ENCODE measurements at places on chromosomes 5 and 9.
A peak's percentile ranks its signal among the peaks of the same experiment; 100 is the strongest.

- no peak for DNase-seq
Measured at GRCh38 chr5:168819004-168819621, 239.9 kb upstream of the PANK3 start.

DNA sequence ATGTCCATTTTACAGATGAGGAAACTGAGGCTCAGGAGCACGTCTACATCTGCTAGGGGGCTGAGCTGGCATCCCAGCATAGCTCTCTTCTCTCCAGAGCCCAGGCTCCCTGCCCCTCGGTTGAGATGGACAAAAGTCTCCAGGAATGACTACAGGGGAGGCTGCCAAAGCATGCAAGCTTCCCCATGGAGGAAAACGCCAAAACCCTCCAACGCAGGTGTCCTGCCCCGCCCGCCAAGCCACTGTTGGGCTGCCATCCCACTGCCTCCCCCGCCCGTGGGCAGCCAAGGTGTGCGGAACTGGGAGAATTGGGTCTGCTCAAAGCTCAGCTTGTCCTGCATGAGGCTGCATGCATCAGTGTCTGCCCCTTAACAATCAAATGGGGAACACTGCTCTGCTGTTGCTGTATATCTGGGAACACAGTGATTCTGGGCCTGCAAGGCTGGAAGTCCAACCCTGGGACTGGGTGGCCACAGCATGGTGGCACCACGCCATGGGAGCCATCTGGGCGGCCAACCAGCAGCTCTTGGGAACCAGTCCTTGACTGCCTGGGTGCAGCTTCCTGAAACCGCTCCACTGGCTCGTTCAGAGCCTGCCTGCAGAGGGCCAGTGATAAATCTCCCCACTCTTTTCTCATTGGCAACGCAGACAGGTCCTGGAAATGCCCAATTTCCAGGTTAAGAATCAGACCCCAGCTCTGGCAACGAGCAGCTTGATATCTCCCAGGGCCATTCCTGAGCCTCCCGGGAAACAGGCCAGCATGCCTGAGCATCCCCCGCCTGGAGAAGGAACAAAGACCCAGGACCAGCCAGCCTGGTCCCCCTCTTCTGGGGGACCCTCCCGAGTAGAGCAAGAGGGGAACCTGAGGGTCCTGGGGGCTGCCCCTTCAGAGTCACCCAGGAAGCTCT, 3.5 kb downstream of the RALGDS start:
- no peak for DNase-seq

DNA sequence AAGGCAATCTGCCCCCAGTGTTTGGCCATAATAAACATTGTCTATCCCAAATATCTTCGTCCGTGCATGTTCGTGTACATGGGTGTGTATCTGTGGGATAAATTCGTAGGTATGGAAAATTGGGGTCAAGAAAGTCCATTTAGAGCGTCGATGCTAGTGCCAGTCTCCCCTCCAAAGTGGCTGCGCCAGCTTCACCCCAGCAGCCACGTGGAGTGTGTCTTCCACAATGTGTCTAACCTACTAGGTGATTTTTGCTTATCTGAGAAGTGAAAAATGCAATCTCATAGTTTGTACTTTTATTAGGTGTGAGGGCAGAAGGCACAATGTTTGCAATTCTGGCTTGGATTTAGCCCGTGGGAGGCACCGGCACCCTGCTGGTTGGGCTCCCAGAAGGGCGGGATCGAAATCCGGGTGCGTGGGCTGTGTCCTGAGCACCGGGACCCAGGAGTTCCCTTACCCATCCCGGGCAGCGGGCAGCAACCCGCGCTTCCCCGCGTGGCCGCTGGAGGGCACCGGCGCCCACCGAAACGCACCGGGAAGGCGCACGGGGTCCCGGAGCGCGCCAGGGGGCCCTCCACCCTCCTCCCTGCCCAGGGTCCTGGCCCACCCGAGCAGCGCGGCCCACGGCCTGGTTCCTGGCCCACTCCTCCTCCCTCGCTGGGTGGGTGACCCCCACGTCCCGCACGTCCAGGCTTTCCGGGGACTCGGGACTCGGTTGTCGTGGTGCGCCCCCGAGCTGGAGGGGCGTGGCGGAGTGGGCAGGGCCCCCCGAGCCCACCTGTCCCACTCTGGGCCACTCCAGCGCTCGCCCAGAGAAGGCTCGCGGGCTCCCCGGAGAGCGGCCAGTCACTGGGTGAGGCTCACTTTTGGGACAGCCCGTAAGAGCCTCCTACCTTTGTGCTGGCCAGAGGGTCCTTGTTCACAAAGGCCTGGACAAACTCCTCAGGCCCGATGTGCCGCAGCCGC, 55.4 kb upstream of the RNF130 start:
- DNase-seq: peak; percentile 91

DNA sequence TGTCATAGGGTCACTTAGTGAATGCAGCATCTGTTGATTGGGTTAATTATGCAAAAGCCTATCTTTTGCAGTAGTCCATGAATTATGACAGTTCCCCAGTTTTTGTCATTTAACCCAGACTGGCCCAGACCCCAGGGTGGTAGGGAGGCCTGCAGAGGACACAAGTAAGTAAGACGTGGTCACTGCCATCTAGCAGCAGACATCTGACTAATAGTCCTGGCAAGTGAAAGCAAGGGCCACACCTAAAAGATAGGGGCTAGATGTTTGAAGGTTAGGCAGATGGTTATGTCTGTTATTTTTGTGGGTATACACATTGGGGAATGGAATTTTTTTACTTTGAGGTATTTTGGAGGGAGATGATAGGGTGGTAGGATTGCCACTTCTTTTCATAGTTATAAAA, 48.0 kb downstream of the RAB14 start:
- no peak for DNase-seq

- DNase-seq: no peak
Measured at GRCh38 chr5:78586251-78586650, 62.3 kb downstream of the LHFPL2 start.

DNA sequence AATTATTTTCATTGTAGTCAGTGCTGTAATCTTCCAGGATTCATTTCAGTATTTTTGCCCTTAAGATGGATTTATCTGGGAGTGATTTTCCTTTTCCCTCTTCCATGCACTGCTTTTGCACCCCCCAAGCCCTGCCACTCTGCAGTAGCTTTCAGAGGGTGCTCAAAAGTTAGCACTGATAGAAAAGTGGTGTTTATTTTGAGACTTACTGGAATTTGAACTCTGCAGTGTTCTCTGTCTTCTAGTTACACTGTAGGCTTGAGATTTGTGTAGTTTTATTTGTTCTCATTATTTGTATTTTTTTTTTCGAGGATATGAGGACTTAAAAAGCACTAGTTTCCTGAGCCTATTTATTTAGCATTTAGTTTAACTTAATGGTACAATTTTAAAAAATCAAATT, 70.5 kb downstream of the HSD17B4 start:
- no peak for DNase-seq

DNA sequence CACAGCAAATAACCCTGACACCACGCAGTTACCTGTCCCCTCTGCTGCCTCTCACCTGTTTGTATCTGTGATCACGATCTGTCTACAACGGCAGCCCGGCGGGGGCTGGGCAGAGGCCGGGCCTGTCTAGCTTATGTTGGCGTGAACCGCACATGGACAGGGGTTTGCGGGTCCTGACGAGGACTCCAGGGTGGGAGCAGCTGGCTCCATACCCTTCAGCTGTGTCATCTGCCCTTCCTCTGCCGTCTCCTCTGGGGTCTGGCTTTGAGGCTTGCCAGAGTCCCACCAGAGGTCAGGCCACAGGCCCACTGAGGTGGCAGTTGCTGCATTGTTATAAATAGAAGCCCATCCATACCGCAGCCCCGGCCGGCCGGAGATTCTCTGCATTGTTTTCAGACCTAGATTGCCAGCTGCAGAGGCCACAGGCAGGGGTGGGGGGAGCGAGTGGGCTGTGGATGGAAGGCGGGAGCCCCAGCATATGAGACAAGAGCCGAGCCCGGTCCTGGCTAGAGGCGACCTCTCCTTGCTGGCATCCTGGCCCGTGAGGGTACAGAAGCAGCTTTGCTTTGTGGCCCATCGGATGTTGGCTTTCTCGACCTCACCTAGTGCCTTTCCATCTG, 37.8 kb downstream of the FAM78A start:
- DNase-seq: no peak

DNA sequence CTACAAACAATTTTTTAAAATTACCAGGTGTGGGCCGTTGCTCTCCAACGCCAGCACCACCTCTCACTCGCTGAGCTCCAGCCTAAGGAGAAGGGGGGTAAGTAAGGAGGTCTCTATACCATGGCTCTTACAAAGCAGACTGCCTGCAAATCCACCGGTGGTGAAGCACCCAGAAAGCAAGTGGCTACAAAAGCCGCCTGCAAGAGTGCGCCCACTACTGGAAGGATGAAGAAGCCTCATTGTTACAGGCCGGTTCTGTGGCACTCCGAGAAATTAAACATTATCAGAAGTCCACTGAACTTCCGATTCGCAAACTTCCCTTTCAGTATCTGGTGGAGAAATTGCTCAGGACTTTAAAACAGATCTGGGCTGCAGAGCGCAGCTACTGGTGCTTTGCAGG, 46.0 kb downstream of the CDO1 start:
- peak; percentile 53 for DNase-seq

DNA sequence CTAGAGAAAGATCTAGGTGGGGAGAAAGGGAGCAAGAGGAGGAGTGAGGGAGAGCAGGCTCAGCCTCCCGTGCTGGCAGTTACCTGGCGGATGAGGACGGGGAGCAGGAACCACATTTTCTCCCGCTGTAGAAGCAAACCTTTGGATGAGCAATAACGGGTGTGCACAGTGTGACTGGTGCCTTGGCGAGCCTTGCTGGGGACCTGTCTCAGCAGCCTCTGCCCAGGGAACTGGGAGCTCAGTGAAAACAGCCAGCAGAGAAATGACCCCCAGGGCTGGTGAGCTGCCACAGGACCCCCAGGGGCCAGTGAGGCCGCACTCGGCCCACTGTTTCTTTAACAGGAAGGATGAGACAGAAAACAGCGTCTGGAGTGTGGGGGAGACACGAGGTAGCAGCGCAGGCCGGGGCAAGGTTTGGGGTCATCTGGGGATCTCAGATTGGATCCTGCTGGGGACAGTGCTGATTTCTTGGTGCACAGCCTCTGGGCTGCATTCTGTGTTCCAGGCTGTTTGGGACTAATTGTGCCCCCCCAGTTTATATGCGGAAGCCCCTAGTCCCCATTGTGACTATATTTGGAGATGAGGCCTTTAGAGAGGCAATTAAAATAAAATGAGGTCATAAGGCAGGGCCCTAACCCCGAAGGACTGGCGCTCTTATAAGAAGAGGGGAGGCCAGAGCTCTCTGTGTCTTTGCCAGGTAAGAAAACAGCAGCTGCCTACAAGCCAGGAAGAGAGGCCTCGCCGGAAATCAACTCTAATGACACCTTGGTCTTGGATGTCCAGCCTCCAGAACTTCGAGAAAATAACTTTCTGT, 118.8 kb upstream of the PHYKPL start:
- no peak for DNase-seq

- no peak for DNase-seq
Measured at GRCh38 chr9:114894206-114894605, 36.2 kb downstream of the TNFSF8 start.

- DNase-seq: no peak
Measured at GRCh38 chr5:111681414-111682120, 75.4 kb downstream of the NREP start.

DNA sequence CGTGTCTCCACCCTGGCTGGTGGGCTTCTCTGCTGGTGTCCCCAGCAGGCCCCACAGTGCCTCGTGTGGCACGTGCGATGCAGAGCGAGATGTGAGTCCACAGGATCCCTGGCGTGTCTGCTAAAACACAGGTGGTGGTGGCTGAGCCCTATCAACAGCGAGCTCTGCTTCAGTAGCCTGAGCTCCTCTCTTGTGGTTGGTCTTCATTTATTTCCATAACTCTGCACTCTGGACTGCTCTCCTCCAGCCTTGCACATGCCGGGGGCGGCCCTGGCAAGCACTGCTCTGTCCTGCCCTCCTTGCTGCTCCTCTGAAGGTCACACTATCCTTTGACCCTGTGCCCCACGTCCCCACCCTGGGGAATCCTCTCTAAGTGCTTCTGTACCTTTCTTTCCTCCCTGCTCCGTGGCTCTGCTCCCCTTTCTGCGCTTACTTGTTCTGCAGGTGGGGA, 59.2 kb downstream of the NSUN2 start:
- no peak for DNase-seq

GRCh38 chr5:151924564-151925301, at the start of gene GLRA1:
Gene GLRA1 (minus strand): TSS chr5:151924851. CDS start chr5:151924549, 302 bp downstream.
- peak; percentile 88 for DNase-seq

DNA sequence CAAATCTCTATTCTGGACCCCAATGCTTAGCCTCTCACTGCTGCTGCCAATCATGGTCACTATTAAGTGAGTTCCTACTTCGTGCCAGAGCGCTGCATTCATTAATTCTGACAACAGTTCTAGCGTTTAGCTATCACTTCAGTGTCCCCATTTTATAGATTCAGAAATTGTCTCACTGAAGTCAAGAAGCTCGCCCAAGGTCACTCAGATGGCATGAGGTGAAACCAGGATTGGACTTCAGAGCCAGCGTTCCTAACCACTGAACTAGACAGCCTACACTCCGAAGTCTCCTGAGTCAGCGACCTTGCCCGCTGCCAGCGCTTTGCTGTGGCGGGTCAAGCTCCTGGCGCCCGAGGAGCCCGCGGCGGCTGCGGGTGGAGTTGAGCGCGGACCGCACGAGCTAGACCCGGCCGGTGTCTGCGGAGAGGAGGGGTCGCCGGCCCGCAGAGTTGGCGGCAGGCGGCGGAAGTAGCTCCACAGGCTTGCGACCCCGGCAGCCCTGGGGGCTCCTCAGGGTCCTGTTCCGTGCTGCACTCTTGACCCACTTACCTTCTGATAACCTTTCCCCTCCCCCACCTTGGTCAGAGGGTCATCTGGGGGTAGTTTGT, 2.1 kb upstream of the GABRB2 start:
- DNase-seq: peak; percentile 43

GRCh38 chr5:101390151-101390908, 487.2 kb upstream of the ST8SIA4 start:
- DNase-seq: peak; percentile 59

- no peak for DNase-seq
Measured at GRCh38 chr9:132989014-132989310, 10.5 kb downstream of the GFI1B start.

DNA sequence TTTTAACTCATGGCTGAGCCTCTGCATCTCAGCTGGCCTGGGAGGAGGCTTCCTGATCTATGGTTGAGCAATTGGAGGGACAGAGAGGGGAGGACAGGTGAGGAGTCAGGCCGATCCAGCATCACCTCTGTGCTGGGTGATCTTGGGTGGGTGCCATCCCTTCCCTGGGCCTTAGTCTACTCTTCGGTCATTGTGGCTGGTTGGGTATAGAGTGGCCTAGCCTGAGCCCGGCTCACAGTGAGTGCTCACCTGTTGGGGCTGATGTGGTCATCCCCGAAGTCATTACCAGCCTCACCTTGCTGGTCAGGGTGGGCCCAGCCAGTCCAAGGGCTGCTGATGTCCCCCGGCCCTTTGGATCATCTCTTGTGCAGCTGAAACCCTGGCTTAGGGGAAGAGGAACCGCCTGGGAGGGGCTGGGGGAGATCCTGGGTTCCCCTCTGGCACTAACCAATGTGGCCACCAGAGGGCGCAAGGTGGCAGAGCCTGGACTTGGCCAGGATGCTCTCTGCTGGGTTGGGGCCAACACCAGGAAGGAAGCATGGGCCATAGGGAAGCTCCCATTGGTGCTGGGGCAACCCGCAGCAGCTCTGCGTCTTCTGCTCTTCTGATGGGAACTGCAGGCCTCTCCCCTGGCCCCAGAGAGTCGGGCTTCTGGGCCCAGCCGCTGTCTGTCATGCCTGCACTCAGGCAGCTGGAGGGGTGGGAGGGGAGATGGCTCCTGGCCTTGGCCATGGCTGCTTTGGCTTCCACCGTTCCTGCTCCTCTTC, 17.3 kb upstream of the ODF2 start:
- DNase-seq: peak; percentile 93

GRCh38 chr9:135463140-135463539, 16.4 kb upstream of the PPP1R26 start:
- DNase-seq: no peak
